Stimulated activated naive B cell treated with anti-CD40 and anti-IgM and Interleukin-4, amounts not matched to agents 10 μg/mL and 1 μg/mL and 100 μg/mL, for 72 hours (primary cell): ENCODE measurements at places on chromosomes 13 and 19.

- DNase-seq: no peak
Measured at GRCh38 chr19:17376935-17377600, at the start of gene PLVAP. Gene PLVAP (minus strand): TSS chr19:17377342. CDS start chr19:17377288, 54 bp downstream.

- DNase-seq: no peak
Measured at GRCh38 chr13:45199711-45200110, 1.1 kb downstream of the KCTD4 start.

GRCh38 chr13:26185720-26186117 is 36.4 kb downstream of the RNF6 start:
- no peak for DNase-seq

DNA sequence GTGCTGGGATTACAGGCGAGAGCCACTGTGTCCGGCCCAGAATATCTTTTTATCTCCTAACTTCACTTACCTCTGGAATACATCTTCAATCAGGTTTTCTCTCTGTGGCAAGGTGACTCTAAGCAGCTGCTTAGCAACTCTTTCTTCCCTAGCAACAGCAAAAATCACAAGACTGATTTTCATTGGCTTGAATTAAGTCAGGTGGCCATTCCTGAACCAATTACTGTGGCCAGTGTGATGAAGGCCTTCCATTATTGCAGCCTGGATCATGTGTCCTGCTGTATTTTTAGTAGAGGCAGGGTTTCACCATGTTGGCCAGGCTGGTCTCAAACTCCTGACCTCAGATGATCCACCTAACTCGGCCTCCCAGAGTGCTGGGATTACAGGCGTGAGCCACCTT is 9.0 kb upstream of the LTBP4 start:
- DNase-seq: no peak

DNA sequence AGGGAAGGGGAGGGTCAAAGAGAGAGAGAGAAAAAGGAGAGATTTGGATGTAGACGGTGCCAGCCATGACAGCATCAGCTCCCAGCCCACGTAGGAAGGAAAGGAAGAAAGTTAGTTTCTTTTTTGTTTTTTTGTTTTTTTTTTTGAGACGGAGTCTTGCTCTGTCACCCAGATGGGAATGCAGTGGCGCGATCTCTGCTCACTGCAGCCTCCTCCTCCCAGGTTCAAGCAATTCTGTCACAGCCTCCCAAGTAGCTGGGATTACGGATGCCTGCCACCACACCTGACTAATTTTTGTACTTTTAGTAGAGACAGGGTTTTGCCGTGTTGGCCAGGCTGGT is 27.6 kb downstream of the ELL start:
- no peak for DNase-seq
